Fibroblast of lung (primary cell): ENCODE measurements at places on chromosomes 2 and 18. TPM values are rescaled to one million over a fixed set of nuclear protein-coding genes. Genes with fewer than 3 reads are reported as not detected.

Gene ECEL1
- total RNA-seq, result not detected in 2 replicates

Gene SAG
- total RNA-seq, result not detected in 2 replicates

Gene ZAP70
- total RNA-seq, result not detected in 2 replicates

Gene KCNG2
- 6.4 and 10.1 TPM in 2 replicates for total RNA-seq

DNA sequence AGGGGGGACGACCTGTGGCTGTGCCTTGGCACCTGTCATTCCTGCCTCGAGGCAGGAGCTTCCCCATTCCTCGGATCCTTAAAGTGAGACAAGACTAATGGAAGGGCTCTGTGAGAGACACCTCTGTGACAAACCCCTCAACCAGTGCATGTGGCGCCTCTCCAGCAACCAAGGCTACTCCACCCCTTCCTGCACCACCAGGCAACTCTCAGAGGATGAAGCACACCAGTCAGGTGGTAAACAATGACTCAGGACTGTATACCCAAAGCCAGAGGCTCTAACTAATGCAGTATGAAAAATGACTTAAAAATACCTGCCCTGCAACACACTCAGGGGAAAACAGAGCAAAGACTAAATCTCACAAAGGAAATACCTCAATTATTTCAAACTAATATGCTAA lies 136.9 kb downstream of the UXS1 start:
- DNase-seq, result no peak

GRCh38 chr2:99478632-99479031 lies 11.2 kb downstream of the REV1 start:
- DNase-seq, result no peak

DNA sequence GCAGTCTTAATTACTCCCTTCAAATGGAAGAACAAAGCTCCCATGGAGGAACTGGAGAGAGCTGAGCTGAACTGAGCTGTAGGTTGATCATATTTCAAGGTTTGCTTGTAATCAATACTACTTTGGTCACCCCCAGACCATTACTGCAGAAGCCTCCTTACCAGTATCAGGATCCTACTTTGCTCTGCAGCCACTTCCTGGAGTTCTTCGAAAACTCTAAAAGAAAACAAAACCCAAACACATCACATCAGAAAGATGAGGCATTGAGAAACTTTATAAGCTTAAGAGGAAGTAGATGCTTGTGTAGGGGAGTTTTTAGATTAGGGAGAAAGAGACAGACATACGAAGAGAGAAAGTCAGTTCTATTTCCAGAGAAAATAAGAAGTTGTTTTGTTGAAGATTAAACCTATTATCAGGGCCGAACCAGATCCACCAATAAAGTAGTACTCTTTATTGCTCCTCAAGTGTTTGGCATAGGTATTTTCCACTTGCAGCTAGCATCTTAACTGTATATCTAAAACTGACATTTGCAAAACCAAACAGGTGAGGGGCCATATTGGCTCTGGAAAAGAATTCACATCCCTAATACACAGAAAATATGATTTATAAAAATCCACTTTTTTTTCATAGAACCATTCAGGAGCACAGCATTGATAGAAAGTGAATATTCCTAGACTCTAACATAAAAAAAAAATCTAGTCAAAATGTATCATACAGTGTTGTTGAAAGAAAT lies 166.9 kb upstream of the KLF7 start:
- no peak for DNase-seq

GRCh38 chr2:218811382-218811781 lies 20.2 kb downstream of the PRKAG3 start:
- peak; percentile 15 for DNase-seq

- DNase-seq, result no peak
Observed at GRCh38 chr2:143117225-143117624, 12.0 kb upstream of the ARHGAP15 start.

DNA sequence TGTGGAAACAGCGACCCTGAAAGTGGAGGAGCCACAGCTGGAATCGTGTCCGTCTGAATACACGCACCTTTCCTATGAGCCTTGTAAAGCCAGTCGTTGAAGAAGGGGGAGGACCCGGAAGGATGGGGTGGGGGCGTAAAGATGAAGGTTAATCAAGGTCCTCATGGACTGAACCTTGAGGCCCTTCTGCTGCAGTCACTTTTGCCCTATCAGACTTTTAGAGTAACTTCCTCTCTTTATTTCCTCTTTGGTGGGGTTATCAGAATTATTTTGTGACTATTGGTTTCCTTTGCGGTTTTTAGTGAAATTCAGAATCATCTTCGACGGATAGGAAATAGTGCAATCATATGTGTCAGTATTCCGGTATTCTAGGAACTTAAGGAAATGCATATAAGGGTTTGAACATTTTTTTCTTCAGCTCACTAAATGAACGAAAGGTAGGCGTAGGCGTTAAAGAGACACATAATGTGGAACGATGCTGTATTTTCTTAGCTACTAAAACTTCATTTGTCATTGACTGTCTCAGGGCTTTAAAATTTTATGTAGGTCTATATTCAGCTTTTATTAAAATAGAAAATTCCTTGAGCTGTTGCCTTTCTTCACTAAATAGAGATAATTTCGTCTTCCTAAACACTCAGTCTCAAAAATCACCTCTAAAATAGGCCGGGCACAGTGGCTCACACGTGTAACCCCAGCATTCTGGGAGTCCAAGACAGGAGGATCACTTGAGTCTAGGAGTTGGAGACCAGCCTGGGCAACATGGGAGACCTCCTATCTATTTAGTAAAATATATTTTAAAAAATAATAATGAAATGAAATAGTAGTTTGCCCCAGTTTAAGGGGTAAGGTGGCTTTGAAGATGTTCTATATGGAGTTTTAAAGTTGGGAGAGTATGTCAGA lies 1.4 kb upstream of the YES1 start:
- no peak for DNase-seq
